ENCODE measurements at places on chromosomes 1 and 21.

GRCh38 chr1:65939636-65940035, 146.9 kb downstream of the PDE4B start:
- peak; percentile 29 for DNase-seq

DNA sequence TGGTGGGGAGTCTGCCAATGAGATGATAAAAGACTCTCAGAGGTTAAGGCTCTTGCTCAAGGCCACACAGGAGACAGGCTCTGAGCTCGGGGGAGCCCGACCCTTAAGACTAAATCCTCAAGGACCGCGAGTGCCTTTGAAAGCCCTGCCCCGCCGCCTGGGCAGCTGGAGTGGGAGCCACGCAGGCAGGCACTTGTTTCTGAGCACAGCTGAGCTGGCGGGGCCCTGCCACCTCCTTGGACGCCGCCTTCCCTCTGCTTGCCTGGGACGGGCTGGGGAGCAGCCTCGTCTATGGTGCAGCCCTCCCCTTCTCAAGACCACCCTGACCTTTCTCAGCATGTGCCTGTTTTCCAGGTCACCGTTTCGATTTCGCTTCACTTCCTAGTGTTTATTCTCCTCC, 169.3 kb downstream of the CAMTA1 start:
- DNase-seq: no peak

DNA sequence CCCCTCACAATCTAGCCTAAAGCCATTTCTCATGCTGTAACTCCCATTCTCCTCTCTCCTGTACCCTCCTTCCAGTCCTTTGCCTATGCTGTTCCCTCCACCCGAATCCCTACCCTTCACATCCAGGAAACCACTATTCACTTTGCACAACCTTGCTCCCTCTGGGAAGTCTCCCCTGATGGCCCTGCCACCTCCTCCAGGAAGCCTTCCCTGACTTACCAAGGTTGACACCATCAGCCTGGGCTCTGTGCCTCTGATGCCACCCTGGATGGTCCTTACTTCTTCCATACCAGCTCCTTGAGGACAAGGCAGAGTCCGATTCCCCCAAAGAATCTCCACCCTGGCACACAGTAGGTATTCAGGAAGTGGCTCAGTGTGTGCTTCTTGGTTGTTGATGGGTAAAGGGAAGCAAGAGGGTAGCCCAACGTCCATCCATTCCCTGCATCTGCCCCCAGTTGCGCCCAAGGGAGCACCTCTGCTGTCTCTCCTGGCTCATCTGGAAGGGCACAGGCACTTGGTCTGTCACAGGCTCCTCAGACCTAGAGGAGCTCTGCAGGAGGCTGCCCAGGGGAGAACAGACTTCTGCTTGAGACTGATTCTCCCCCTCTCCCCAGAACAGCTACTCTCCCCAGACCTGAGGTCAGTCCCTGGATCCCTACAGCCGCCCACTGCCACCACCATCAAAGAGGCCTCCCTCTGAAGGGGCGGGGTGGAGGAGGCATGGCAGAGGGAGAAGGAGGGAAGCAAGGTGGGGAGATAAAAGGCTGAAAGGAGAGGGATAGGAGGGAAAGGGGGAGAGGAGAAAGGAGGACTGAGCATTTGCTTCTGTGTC, 36.1 kb upstream of the ZC3H12A start:
- DNase-seq: no peak

DNA sequence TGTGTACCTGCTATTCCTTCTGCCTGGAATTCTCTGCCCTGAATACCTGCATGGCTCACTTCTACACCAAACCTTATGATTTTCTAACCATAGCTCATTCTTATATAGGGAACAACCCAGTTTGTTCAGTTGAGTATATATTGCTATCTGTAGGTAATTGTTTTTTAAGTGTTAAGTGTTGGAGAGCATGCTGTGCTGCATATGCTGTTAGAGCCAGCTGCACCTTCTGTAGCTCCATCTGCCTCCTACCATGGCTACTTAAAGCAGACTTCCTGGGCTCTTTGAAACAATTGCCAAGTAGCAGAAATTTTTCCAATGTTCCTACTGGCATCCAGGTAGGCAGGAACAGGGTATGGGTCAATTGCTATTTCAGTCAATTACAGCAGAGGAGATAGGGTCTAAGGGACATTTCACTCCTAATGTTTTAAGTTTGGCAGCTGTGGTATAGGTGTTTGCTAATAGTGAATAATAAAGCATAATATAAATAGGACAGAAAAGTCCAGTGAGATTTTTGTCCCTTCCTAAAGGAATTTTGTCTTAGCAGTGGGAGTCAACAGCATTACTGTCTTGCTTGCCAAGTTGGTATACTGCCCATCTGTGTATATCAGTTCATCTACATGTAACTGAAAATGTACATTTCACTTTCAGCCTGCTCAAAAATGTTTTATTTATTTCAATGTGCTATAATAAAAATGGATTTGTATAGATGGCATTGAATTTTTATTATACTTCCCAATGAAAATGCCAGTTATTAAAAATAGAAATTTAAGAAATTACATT, 34.0 kb upstream of the C1orf115 start:
- no peak for DNase-seq

- DNase-seq: no peak
These were observed 64.4 kb upstream of the FAM20B start for GRCh38 chr1:178961331-178961730.

DNA sequence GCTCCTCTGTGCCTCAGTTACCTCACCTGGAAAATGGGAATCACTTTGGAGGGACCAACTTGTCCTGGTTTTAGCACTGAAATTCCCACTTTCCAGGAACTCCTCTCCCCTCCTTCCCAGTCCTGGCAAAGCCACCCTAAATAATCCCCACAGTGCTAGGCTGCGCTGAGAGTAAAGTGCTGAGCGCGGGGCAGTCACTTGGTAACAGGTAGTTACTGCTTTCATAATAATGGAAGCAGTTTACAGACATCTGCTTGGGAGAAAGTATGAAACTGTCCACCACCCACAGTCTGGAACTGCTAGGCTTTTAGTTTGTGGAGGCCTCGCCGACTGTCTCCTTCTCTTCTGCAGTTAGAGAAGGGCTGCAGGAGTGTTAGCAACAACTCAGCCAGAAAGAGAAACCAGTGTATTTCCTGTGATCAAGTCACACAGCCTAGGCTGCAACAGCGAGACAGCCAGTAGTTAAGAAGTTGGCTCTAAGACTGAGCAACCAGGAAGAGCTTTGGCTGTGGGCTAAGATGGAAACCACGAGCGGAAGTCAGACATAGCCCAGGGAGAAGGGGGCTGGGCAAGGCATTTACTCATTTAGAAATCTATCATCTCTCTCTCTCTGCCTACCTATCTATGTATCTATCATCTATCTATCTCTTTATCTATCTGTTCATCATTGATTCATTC, 30.8 kb upstream of the ABCG1 start:
- peak; percentile 55 for DNase-seq

DNA sequence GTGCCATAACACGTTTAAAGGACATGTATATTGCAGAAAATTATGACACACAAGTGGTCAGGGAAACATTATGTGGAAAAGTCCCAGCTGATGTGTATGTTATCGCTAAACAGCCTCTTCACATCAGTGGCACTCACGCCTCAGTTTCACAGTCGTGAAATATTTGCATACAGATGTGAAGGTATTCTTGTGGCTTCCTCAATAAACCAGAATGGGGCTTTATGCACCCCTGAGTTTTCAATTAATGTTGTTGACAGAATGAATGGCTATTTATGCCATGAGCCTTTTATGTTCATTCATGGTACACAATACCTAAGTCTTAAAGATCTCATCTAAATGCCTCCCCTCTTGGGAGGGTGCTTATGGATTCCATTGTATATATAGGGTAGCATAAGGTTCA, 202.1 kb upstream of the ADGRL2 start:
- no peak for DNase-seq

DNA sequence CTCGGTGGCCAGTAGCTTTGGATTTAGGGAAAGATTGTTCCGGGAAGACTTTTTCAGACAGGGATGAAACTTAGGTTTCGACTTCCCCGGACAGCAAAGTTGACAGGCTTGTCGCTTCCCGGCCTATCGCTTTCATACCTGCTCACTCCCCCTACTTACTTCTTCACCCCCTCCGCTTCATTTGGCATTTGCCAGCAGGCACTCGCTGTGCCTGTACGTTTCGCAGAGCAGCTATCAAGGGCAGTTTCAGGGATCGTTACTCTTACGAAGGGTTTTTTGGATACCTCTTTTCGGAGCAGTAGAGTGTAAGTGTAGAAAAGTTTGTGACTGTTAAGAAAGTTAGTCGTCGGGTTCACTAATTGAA, 393 bp downstream of the BLZF1 start:
- peak; percentile 24 for DNase-seq

- DNase-seq: no peak
These were observed 12.1 kb upstream of the NFYC start for GRCh38 chr1:40679165-40679953.
